ENCODE measurements at places on chromosomes 11 and 22. TPM values are rescaled to one million over a fixed set of nuclear protein-coding genes. Genes with fewer than 3 reads are reported as not detected.

BTG4 gene
- total RNA-seq: not detected

EFCAB6 gene
- total RNA-seq: 0.54 TPM

MPZL3 gene
- total RNA-seq: 8.7 TPM

OR6A2 gene
- total RNA-seq: not detected

NPTXR gene
- total RNA-seq: 0.76 TPM

PDE2A gene
- total RNA-seq: 4.6 TPM

Data from M059J (cell line).